ENCODE measurements at places on chromosomes 13 and 19.

GRCh38 chr19:42277821-42278451, 8.9 kb downstream of the CIC start:
- DNase-seq = no peak

DNA sequence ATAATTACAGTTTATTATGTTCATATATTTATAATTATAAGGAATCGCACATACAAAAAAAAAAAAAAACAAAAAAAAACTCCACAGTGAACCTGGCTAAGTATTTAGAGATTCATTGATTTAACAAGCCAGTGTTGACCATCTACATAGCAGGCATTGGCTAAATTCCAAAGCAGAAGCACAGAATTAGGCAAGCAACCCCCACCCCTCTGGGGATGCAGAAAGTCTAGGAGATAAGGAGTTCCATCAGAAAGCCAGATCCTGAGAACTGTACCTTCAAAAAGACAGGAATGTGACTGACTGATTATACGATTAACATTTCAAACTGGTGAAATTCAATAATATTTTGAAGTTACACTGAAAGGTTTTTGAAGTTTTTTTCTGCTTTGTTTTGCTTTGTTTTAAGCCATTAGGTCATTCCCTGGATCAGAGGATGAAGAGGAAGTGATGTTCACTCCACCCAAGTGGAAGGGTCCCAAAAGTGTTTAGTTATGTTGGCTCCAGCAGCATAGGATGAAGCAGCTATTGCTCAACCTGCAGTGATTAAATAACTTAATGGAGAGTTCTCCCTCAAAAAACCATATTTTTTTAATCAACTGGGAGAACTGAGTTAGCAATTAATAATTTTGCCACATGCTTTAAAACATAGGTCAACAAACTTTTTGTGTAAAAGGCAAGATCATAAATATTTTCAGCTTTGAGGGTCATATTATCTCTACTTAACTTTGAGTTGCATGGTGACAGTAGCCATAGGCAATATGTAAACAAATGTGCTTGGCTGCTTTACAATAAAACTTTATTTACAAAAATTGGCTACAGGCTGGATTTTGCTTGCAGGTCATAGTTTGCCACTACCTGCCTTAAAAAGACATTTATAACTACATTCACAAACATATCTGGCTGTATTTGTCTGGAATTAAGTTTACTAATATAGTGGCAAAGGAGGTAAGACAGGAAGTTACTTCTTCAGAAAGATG, 49.6 kb downstream of the DOCK9 start:
- DNase-seq = no peak

- DNase-seq = no peak
Observed at GRCh38 chr13:112671359-112671758, 18.5 kb upstream of the ATP11A start.

DNA sequence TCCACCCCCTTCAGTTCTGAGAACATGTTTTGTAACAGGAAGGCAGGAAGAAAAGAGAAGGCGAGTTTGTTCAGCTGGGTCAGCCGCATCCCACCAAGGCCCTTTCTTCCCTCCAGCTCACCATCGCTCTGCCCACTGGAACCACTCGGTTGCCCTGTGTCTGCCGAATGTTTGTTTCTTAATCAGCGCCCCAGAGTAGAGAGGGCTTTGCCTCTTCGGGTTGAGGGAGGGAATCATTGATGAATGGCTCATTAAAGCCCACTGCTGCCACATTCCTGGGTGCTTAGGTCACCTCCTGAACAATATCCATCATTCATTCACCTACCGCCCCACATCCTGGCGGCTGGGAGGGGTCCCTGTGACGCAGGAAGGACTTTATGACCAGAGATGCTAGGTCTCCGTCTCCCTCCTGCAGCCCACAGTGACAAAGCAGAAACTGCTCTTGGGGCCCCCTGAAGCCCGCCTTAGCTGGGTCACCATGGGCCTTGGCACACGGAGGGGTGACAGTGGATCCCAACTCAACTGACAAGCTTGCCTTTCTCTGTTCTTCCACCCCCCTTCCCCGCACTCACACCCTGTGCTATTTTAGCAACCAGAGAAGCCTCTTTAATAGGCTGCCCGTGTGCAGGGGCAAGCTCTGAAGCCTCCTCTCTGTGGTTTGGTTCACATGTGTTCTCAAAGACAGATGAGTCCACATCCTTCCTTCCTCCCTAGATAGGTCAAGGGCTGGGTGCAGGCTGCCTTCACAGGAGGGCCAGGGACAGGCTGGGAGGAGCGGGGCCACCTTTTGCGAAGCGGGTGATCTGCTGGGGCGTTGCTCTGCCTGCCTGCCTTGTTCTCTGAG, 46.2 kb downstream of the ACTN4 start:
- DNase-seq = peak; percentile 79

- DNase-seq = no peak
Observed at GRCh38 chr19:51750400-51751094, 1.1 kb downstream of the FPR1 start.

GRCh38 chr13:32001154-32001768, 30.3 kb upstream of the FRY start:
- peak; percentile 64 for DNase-seq

GRCh38 chr19:51490676-51491075, 10.9 kb downstream of the SIGLEC12 start:
- no peak for DNase-seq

GRCh38 chr19:44725251-44725650, 23.3 kb upstream of the BCL3 start:
- no peak for DNase-seq

- DNase-seq = peak; percentile 61
Observed at GRCh38 chr19:7408251-7408650, 59.5 kb downstream of the ARHGEF18 start.

DNA sequence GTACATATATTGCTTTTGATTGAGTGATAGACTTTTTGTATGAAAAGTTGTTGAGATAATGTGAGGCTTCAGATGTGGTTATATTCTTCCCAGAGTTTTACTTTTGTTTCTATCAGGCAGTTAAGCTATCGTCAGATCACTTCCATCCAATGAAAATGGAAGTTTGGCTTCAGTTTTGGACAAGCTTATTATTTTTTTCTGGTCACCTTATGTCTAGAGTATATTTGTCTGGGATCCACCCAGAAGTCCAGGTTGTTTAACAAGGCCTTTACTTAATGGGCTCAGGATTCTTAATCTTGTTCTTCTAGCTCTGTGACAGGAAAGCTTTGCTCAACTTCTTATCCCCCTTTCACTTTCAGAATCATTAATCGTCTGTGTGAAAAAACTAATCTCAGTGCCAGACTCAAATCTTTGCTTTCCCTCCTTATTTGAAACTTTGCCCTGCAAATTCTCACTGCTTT, 150.9 kb downstream of the PDS5B start:
- DNase-seq = peak; percentile 58

DNA sequence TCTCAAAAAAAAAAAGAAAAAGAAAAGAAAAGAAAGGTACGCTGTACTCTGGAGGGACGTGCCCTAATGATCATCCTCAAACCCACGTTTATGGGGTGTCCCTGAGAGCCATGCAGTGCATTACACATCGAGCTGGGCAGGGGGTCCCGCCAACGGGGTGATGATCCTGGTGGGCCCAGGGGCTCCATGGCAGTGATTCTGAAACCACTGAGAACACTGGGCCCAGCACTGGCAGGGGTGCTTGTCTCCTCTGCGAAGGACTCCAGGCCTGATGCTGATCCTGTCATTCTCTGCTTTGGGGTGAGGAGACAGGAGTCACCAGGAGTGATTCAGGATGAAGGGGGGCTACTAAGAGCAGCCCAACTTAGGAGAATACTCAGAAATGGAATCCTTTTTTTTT, 18.7 kb downstream of the MOB3A start:
- DNase-seq = no peak

- DNase-seq = no peak
Observed at GRCh38 chr13:67008075-67008668, 222.0 kb downstream of the PCDH9 start.

All from GM12865 (cell line).